Activated CD4-positive, alpha-beta T cell treated with anti-CD3 and anti-CD28 coated beads for 48 hours (primary cell): ENCODE measurements at places on chromosomes 3 and 15.

GRCh38 chr3:40299721-40300335 is 9.7 kb upstream of the EIF1B start:
- no peak for DNase-seq

- DNase-seq = no peak
These were observed 45.0 kb downstream of the MYO5A start for GRCh38 chr15:52483707-52484106.

DNA sequence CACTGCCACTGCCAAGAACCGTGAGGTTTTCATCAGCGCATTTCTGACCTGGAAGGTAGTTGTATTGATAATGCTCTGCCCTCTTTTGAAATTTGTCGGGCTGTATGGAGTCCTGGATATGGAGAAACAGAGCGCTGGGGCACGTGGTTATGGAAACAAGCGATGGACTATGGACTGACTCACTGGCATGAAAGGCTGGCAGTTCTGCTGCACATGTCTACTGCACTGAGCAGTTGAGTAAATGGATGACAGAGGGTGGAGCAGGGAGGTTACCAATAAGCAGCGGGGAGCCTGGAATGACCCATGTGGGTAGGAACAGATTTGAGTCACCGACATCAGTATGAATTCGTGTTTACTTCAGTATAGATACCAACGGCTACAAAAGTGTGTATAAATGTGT is 429.5 kb downstream of the OCA2 start:
- no peak for DNase-seq

GRCh38 chr3:7075117-7075516 is 214.2 kb downstream of the GRM7 start:
- DNase-seq = no peak

DNA sequence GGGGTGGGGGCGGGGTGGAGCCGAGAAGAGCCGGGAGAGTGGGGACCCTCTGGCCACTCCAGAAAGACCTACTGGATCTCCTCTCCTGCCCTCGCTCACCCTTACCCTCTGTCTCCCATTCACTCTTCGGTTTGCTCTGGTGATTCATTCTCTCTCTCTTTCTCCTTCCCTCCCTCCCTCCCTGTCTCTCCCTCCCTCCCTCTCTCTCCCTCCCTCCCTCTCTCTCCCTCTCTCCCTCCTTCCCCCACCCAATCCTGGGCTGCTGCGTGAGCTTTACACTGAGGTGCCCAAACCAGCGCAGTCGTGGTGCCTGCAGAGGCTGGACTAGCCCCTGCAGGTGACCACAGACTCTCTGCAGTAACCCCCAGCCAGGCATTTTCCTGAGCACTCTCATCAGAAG is 32.2 kb upstream of the ADAMTS17 start:
- no peak for DNase-seq

GRCh38 chr3:186821429-186822387 is 15.4 kb upstream of the RFC4 start:
- DNase-seq = no peak

DNA sequence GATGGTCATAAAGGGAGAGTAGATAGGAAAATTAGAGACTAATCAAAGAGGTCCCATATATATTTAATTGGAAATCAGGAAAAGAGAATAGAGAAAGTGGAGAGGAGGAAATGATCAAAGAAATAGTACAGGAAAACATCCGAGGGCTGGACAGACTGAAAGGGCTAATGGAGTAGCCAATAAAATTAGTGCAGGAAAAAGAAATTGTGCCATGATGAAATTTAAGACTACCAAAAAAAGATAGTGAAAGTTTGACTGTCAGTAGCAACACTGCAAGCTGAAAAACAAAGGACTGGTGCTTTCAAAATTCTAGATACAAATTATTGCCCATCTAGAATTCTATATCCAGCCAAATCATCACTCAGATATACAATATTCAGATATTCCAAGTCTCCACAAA is 36.3 kb downstream of the SLC27A2 start:
- DNase-seq = no peak

GRCh38 chr3:179322286-179323196 is at the start of gene ZNF639:
ZNF639 (plus strand) TSS chr3:179323031; CDS start chr3:179328294, 5,263 bp downstream.
- peak; percentile 88 for DNase-seq

DNA sequence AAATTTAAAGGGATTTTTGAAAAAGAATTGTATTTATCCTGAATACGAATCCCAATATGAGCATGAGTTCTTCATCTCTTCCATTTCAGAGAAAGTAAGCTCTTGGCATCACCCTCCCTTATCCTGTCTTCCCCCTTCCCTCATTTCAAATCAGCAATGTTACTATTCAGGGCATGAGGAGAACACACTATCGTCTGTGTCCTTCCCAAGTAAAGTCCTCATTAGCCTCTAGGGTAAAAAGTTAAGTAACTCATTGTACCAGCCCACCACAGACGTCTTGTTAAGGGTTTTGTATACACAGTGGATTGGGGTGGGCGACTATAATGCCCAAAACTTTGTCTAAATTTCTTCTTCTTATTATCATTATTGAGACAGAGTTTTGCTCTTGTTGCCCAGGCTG is 14.8 kb downstream of the ARL6IP5 start:
- no peak for DNase-seq

- no peak for DNase-seq
These were observed 5.3 kb upstream of the BCL6 start for GRCh38 chr3:187750513-187751123.

DNA sequence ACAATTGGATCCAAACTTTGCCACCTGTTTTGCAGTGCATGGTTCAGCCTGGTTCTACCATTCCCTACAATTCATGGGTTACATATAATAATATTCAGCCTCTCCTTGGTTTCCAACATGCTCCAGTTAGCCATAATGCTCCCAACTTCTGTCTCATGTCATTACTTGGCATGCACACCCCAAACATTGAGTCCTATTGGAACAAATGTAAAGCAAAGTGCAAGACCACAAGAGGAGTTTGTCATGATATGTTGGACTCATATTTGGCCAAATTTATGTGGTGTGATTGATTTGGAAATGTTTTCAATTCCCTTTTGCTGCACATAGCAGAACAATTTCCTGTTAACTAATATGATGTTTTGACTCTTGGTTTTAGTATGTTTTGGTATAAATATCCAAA is 50.2 kb downstream of the KCNAB1 start:
- DNase-seq = no peak

- peak; percentile 41 for DNase-seq
These were observed 34.5 kb downstream of the ZFAND6 start for GRCh38 chr15:80093854-80094418.

DNA sequence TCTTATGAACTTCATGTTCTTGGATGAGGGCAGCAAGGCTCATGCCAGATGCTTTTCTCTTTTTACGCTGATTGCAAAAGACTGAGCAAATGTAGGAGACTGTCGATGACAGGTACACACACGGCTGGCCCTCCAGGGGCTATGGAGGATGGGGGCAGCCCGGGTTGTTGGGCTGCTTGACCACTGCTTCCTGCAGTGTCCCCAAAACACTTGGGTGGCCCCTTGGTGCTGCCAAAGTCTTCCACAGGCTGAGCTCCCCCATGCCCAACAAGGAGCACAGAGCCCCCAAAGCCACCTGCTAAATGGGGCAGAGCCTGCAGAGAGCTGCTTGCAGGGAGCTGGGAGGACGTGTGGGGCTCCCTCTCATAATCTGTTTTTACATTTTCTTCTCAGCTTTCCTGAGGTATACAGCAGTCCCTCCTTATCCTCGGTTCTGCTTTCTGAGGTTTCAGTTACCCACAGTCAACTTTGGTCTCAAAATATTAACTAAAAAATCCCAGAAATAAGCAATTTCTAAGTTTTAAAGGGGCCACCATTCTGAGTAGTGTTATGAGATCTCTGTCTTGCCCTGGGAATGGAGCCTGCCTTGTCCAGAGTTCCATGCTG is 7.3 kb downstream of the PRR23E start:
- DNase-seq = no peak

- peak; percentile 46 for DNase-seq
These were observed 103.1 kb downstream of the KLHL25 start for GRCh38 chr15:85691350-85692240.

DNA sequence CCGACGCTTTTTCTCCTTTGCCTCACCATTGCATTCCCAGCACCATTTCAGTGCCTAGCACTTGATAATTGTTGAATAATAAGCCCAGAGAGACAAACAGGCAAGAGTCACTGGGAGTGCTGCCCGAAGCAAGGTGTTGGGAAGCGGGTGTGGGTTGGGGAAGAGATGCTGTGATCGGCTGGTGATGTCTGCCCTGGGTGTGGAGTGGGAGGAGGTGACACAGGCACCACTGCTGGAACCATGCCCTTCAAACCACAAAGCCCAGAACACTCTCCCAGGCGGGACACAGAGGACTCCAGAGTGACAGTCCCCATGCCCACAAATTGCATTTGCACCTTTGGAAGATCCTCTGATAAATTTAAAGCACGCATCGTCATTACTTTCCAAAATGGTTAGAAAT is 148.2 kb downstream of the CHSY1 start:
- no peak for DNase-seq

GRCh38 chr3:31770822-31771326 is 210.2 kb downstream of the OSBPL10 start:
- DNase-seq = no peak

DNA sequence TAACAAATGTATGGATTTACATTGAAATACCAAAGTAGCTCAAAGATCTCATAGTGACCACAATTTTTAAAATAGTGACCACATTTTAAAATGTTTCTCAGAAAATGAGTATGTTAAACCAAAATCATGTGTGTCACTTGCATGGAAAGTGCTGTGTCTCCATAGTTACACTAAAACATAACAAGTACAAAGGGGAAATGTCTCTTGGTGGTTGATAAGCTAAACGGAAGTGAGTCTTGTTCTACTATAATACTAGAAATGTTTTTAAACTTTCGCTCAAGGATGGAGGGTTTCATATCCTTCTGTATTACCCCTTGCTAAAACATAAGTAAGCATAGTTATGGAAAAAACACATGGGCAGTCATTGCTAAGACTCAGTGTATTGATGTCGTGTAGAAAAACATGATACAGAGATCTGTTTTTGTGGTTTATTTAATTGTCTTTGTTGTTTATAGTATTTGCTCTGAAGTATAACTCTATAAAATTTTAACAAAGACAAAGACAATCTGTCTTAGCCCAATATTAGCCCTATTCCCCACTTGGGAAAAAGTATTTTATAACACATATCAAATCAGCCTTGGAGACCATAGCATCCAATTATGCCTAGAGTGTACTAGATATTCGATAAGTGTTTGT is 27.0 kb upstream of the DENND4A start:
- no peak for DNase-seq

GRCh38 chr3:54792584-54792983 is 135.3 kb downstream of the LRTM1 start:
- no peak for DNase-seq

DNA sequence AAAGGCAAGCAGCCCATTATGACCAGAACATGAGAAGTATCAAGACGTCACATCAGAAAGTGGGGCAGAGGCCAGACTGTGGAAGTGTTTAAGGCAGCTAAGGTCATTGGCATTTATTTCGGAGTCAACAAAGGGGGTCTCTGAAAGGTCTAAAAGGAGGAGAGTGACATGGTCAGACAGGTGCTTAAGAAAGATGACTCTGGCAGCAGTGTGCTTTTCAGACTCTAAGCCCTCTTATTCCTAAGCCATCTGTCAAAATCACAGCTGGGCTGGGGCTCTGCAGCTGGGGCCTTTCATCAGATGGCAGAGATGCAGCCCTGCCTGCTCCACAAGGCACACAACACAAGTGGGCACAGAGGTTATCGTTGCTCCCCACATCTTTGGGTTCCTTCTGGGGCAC is 14.0 kb downstream of the FBXL22 start:
- DNase-seq = no peak

GRCh38 chr15:85583442-85583841 is 203.0 kb downstream of the AKAP13 start:
- DNase-seq = no peak

GRCh38 chr3:147875498-147875897 is 466.3 kb downstream of the ZIC1 start:
- no peak for DNase-seq

DNA sequence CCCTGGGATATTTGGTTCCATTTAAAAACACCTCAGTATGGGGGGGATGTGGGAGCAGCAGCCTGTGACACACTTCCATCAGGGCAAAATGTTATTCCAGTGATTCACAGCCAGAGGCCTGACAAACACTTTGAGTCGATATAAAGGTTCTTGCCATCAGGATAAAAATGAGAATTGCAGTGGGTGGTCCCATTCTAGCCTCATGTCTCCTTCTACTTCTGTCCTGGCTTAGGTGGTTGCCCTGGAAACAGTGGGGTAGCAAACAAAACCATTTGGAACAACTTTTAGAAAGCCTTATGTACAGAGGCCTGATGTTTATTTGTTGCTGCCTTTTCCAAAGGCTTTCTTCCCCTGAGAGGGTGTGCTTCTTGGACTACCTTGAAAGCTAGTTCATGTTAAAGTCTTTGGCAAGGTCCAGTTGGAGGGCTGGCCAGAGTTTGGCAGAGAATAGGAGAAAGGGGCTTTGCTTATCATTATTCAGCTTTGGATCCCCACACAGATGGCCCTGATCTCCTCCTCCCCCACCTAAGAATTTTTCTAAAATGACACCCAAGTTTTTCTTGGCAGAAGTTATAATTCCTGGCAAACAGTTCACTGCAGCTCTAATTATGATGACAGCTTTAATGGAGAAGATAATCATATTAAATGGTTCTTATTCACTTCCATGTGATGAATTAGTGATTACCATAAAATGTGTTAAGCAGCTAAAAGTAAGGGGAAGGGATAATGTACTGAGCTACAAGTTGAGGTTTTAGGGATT is 84.2 kb upstream of the ZNF280D start:
- no peak for DNase-seq

- DNase-seq = no peak
These were observed 26.1 kb downstream of the FNDC3B start for GRCh38 chr3:172065527-172065926.

DNA sequence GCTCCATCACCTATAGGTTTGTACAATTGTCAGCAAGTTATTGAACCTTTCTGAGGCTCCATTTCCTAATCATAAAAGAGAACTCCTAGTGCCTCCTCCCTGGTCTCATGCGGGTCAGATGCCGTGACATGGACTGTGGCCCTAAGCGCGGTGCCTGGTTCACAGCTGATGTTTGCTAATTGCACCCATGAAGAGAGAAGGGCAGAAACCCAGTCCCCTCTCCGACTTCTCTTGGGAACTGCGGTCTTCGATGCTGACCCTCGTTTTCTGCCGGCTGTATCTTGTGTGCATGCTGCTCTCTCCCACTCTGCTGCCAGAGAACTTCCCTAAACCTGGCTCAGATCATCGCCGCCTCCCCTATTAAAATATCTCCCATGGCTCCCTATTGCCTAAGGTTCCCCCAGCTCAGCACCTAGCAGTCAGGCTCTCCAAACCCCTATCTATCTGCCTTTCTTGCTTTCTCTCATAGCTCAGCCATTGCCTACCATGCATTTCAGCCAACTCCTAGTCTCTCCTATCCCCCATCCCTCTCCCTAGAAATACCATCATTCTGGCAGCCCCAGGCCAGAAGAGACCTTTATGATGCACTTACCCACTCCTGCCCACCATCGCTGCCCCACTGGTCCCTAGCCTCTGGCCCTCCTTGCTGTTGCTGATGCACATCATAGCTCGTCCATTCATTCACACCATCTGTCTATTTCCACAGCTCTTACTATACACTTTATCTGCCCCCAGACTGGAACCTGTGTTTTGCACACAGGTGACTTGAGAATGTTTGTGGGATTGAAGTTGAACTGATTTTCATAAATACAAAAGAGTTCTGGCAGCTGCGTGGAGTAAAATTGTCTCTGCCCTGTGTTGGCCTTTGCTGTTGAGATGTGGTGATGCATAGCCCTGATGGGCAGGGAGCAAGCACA is 6.6 kb downstream of the ISG20 start:
- no peak for DNase-seq
